ENCODE measurements at places on chromosomes 2 and 18.

- DNase-seq = no peak
Measured at GRCh38 chr2:146870691-146871090, 974.1 kb upstream of the ACVR2A start.

- DNase-seq = no peak
Measured at GRCh38 chr2:238239543-238239862, 335 bp downstream of the HES6 start.

DNA sequence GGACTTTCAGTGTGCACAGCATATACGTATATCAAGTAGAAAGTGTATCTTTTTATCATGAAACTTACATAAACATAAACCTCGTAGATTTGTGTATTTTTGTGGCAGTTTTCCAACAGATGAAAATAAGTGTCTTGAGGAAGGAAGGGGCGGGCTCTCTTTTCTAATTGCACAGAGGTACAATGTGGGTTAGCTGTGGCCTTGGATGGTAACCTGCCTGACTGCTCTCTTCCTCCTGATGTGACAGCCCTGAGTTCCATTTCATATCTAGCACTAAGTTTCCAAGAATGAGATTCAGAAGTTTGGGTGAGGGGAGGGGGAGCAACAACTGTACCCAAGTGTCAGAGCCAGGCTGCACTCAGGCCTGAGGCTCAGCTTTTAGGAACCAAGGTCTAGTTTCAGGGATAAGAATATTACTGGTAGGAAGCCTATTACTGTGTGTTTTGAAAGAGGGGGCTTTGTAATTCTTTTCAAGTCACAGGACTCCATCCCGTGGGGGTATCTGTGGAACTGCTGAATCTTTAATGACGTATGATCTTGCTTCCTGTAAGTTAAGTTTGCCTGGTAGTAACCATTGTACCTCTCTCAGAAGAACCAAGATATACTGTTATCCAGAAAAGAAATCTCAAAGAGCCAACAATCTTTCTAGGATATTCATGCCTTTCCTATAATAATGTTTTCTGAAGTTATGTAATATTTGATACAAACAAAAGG is 483.7 kb downstream of the PTPRM start:
- no peak for DNase-seq

DNA sequence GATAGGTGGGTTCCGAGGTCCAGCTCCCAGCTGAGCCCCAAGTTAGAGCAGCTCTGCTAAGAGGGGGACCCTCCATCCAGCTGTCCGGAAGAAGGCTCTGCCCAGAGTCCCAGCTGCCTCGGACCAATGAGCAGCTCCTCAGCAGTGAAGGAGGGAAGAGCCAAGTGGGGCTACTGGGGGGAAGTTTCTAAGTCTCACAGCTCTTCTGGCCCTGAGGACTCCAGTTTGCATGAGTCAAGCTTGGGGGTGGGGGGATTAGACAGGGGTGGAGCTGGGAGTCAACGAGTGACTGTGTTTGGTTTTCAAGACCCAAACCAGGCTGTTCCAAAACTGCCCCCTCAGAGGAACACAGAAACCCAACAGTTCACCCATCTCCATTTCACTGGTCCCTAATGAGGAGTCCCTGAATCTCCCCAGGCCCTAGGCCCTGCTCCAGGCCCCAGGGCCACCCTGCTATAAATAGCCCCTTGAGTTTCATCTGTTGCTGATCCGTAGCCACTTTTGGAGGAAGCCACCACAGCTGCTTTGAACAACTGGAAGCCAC is 100.9 kb downstream of the TNS1 start:
- DNase-seq = no peak

DNA sequence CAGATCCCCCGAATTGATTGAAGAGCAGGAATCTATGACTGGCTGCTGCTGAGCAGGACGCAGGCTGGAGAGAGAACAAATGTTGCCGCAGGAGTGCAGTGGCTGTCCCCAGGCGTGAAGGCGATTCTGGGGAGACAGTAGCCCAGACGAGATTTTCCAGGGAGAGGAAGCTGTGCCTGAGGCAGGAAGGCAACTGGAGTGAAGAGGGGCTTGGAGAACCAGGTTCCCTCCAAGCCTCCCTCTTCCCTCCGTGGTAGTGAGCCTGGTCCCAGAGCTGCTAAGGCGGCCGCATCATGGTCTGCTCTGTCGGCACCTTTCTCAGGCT is 1.3 kb upstream of the NPPC start:
- no peak for DNase-seq

GRCh38 chr2:240642061-240642805 is 17.0 kb downstream of the GPR35 start:
- no peak for DNase-seq

GRCh38 chr2:233011702-233012131 is 1.3 kb downstream of the NGEF start:
- DNase-seq = no peak

DNA sequence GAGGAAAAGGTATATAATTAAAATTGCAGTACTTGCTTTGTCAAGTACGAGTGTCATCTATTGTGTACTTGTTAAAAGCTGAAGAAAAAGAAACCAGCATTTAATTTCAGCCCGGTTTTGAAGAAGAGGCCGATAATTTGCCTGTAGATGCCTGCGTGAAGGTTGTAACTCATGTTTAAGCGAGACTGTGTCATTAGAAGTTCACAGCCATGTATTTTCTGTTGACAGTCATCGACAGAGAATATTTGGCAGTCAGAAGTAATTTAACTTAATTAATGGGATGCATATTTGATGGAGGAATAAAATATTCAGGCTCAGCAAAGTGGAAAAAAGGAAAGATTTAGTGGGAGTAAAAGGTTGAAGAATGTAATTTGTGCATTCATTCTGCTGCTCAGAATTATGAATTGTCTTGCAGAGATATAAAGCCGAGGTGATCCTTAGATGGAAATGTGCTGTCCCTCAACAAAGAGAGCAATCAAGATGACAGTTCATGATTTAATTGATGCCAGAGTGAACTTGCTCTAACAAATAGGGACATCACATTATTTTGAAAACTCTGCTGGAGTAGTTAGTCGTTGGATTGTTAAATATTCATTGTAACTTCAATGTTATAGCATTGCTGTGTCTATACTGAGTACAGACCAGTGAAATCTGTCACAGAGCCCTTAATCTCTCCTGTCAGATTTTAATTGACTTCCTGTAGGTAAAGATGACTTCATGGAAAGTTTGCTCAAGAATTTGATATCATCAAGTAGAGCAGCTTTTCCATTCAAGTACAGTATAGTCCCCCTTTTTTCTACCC is 53.9 kb downstream of the ZNF407 start:
- DNase-seq = no peak

- DNase-seq = peak; percentile 35
Measured at GRCh38 chr2:191376981-191377629, 131.9 kb downstream of the MYO1B start.

DNA sequence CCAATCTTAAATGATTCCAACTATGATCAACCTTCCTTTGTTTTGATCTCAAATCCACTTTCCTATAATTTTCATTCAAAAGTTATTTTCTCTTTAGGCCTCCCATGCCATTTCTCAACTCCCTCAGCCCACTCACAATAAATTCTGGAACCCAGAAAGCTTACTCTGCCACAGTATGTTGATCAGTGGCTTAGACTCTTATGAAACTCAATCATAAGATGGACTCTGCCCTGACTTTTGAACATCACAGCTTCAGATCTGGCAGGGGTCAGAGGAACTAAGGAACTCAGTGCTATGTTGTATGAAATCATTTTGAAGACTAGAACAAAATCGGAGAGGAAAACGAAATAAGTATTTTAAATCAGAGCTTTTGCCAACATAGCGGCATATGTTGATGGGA is 59.8 kb upstream of the LGALSL start:
- no peak for DNase-seq

DNA sequence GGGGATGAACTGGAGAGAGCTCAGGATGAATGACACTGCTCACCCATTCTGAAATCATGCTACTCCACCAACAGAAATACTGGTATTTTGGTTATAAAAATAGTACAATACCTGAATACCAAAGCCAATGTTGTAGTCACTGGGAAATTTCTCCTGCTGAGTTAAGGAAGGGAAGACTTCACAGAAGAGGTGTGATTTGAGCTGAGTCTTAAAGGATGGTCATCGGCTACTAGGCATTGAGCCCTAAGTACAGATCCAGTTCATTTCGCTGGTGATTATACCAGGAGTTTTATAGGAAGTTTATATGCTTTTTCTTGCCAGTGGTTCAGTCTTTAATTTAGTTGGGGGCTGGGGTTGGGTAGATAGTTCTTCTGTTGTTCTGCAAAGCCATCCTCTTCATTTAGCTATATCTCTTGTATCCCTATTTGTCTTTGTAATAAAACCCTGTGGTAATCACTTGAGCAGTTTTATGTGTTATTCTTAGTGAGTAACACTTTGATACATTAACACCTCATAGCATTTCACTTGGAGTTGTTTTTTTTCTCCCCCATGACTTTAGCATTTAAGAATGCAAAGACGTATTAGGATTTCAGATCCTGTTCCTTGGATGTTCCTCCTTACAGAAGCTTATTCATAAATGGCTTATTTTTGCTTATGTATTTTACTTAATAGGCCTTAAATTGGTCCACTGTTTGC is 239.9 kb upstream of the FOSL2 start:
- DNase-seq = no peak

- no peak for DNase-seq
Measured at GRCh38 chr18:13229001-13229671, 10.6 kb downstream of the LDLRAD4 start.

- DNase-seq = no peak
Measured at GRCh38 chr2:136407117-136407951, 289.4 kb upstream of the CXCR4 start.

GRCh38 chr2:207264310-207264709 is 98.6 kb upstream of the KLF7 start:
- no peak for DNase-seq

DNA sequence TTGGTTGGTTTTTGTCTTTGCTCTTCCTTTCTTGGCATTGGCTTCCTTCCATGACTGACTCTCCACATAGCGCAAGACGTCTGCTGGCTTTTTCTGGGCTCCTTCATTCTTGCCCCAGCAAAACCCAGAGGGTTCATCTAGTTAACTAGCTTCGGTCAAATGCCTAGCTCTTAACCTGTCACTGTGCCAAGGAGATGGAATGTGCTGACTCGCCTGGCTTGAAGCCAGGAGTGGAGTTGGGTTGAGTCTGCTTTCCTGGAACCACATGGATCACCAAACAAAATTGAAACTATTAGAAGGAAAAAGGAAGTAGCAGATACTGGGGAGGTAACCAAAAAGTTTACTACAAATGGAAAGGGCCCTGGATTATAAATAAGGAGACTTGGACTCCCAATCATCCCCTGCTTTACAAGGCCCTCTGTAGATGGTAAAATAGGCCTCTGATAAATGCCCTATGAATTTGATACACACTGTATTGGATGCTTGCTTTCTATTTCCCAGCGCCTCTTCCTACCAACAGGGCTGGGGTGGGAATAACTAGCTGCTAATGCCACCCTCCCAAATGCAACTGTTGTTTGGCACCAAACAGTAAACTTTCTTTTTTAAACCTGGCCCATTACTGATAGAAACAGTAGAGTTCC is 11.3 kb downstream of the MALT1 start:
- DNase-seq = no peak

DNA sequence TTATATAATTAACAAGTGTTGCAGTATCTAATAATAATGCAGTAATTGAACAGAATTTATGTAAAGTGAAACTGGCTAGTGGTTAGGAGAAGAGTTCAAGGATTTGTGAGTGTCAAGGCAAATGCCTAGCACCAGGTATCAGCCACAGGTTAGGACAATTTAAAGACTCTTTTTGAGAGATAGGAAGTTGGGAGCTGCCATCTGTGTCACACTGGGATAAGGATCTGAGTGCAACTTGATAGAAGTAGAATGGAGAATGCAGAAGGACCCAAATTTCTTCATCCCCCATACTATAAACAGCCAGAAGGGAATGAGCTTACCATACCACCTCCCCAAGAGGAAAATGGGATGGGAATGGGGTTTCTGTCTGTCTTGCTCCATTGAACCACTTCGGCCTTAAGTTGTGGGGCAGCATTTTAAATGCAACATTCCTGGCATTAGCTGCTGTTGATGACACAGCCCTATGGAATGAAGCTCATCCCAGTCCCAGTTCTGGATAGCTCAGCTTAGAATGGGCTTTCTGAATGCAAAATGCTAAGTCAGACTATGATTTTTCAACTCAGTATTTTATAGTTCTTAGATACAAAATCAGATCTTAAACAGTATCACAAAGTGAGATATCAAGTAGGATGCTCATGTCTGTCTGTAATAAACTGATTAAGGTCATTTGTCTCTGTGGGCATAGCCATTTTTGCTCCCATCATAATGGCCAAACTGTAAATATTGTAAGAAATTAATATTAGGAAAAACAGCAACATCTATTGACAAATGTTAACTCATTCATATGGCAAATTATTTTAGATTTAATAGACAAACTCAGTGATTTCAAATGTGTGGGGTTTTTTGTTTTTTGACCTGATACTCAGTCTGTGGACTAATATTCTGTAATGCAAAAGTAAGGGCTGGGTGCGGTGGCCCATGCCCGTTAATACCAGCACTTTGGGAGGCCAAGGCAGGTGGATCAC is 44.0 kb downstream of the GPR155 start:
- DNase-seq = no peak

GRCh38 chr2:219443697-219444023 is 9.0 kb downstream of the SPEG start:
- no peak for DNase-seq

GRCh38 chr18:58559427-58560186 is 69.3 kb downstream of the ALPK2 start:
- no peak for DNase-seq

GRCh38 chr2:26579025-26579722 is 62.0 kb downstream of the CIB4 start:
- DNase-seq = no peak

- DNase-seq = peak; percentile 89
Measured at GRCh38 chr18:22223254-22223964, 54.0 kb downstream of the GATA6 start.

GRCh38 chr2:9360110-9360509 is 63.2 kb downstream of the ITGB1BP1 start:
- no peak for DNase-seq

- DNase-seq = no peak
Measured at GRCh38 chr2:127101756-127102477, 5.0 kb downstream of the BIN1 start.

- DNase-seq = no peak
Measured at GRCh38 chr18:62880673-62881364, 165.5 kb downstream of the PHLPP1 start.

DNA sequence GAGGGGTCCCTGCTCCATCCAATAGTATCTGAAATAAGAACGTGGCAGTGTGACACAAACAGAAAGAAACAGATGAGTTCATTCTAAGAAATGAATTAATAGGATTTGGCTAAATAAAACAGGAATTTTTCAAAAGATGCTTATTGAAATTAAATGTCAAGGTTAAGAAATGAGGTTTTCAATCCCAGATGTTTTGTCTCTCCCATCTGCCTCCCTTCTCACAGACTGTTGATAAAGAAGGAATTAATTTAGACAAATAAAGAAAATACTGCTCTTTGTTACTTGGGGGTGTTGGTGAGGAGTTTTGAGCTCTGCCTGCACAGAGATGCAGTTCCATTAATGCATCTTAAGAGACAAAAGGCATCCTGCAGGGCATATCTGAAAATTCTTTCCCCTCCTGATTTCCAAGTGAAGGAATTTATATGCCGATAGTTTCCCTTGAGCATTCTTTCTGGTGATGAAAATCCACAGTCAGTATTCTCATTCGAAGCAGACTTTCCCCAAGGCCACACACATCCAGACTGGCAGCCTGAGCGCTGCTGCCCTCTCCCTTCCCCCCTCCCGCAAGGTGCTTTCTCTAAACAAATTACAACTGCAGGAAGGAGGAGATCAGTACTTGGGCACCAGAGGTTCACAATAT is 385.4 kb upstream of the RND3 start:
- DNase-seq = no peak
